ENCODE measurements at places on chromosomes 2 and 18.

DNA sequence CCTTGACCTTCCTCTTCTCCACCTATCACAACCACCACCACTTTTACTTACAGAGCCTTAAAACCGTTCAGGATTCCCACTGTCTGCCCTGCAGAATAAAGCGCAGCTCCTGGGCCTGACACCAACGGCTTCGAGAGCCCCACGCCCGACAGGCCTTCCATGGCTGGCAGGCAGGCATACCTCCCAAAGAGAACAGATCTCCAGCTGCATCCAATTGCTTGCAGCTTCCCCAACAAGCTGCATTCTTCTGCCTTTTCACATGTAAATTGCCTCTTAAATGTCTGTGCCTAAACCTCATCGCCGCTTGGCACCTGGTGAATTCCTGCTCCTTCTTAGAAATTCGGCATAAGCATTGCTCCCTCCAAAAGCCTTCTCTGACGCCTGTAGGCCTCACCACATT lies 31.5 kb upstream of the FAM124B start:
- no peak for DNase-seq
- no peaks in the 10 kb centered on the region for H3K36me3 ChIP-seq
- H3K27me3 ChIP-seq: no peaks in the 10 kb centered on the region

GRCh38 chr2:187917535-187917934 lies 363.3 kb upstream of the TFPI start:
- no peak for DNase-seq
- H3K27me3 ChIP-seq: no peaks in the 10 kb centered on the region
- H3K27ac ChIP-seq: no peak overlapping the region
- no peak overlapping the region for H3K4me3 ChIP-seq

DNA sequence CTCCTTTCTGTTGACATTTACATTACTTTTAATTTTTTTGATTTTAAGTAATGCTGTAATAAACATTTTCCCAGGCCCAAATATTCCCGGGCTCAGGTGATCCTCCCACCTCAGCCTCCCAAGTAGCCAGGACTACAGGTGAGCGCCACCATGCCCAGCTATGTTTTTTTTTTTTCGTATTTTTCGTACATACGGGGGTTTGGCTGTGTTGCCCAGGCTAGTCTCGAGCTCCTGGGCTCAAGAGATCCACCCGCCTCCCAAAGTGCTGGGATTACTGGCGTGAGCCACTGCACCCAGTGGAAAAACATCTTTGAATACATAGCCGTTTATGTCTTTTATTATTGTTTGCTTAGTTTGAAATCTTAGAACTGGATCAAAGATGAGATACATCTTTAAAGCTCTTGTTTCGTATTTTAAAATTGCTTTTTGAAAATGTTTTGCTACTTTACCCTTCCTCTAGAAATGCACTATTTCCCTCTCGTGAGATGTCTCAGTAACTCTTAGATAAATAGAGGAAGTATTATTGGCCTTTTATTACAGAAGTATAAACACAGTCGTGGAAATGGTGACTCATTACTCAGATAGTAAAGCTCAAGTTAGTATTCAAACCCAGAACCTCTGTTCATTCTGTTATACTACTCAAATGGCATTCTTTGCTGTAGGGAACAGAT lies 2.4 kb downstream of the SMCHD1 start:
- no peaks in the 10 kb centered on the region for H3K27me3 ChIP-seq
- peak overlapping the region; percentile 96 for H3K4me3 ChIP-seq
- peaks cover 38% of the 10 kb centered on the region for H3K4me1 ChIP-seq
- H3K27ac ChIP-seq: peak overlapping the region; percentile 94

- no peaks in the 10 kb centered on the region for H3K36me3 ChIP-seq
- H3K4me1 ChIP-seq: no peaks in the 10 kb centered on the region
- H3K4me3 ChIP-seq: no peak overlapping the region
- no peak overlapping the region for H3K27ac ChIP-seq
Observed at GRCh38 chr18:75556841-75557240, 129.3 kb upstream of the SMIM21 start.

DNA sequence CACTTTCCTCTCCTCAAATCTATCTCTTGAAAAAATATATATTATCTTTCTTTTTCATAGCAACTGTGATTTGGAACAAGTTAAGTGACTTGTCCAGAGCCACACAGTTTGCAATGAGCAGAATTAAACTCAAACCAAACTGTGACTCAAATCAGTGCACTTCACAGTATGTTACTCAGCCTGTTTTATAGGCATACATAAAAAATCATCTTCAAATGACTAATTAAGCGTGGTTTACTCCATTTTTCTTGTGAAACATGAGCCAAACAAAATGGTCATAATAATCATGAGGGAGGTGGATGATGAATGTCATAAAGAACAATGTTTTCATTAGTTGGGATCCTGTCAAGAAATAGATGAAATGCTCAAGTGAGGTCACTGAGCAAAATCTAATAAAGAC lies 6.1 kb upstream of the CCDC178 start:
- no peak for DNase-seq
- H3K36me3 ChIP-seq: no peaks in the 10 kb centered on the region
- no peaks in the 10 kb centered on the region for H3K27me3 ChIP-seq
- no peak overlapping the region for H3K4me3 ChIP-seq
- H3K4me1 ChIP-seq: no peaks in the 10 kb centered on the region

DNA sequence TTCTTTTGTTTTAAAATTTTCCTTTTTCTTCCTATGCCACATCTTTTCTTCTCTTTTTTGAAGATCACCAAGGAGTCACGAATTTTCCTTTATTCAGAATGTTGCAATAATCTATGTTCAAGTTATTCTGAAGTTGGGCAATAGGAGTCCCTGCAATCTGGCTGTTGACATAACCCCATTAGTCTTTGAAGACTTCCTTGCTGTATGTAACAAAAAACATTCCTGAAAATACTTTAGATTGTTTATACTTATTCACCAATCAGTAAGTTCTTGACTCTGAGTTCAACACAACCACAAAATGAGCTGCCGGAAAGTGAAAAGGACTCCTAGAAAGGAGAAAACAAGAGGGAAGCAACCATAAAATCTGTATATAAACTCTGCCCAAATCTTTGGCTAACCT lies 62.8 kb downstream of the TMEM237 start:
- peaks cover 7% of the 10 kb centered on the region for H3K4me1 ChIP-seq
- H3K27ac ChIP-seq: no peak overlapping the region
- no peaks in the 10 kb centered on the region for H3K36me3 ChIP-seq
- no peaks in the 10 kb centered on the region for H3K27me3 ChIP-seq

DNA sequence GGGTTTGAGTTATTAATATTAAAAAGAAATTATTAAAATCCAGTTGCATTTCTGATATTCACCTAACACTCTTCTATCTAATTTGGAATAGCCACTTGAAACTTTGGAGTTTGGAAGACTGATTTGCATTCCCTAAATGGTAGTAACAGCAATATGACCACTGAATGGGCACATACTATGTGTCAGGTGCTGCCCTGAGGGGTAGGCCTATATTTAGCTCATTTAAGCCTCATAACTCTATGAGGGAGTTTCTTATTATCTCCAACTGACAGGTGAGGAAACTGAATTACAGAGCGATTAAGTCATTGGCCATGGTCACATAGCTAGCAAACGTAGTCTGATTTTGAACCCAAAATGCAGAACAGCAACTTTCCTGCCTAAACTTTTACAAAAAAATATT lies 77.3 kb downstream of the VWA3B start:
- no peak overlapping the region for H3K27ac ChIP-seq
- no peaks in the 10 kb centered on the region for H3K4me1 ChIP-seq
- no peak overlapping the region for H3K4me3 ChIP-seq
- no peak for DNase-seq
- no peaks in the 10 kb centered on the region for H3K36me3 ChIP-seq
- H3K27me3 ChIP-seq: peaks cover 5% of the 10 kb centered on the region

DNA sequence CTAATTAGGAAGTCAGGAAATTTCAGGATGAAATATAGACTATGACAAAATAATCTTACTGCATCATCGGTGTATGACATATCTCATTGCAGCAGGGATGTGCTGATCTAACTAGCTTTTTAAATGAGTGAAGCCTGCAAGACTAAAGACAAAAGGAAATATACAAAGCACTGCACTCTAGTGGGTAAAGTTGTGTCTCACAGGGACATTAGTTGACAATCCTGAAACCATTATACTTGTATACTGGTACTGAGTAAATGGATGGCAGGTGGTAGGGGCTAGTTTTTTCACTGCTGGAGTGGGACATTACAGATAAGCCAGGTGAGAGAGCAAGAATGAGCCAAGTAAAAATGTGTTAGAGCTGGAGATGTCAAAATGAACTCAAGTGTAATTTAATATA lies 317.5 kb upstream of the RAB6C start:
- H3K4me3 ChIP-seq: no peak overlapping the region
- no peaks in the 10 kb centered on the region for H3K36me3 ChIP-seq
- no peak for DNase-seq
- no peaks in the 10 kb centered on the region for H3K27me3 ChIP-seq
- no peak overlapping the region for H3K27ac ChIP-seq

GRCh38 chr2:219387306-219388120 lies at the start of gene DNPEP:
Gene DNPEP (minus strand): TSS chr2:219387912. CDS start chr2:219387794, 118 bp downstream.
- no peaks in the 10 kb centered on the region for H3K27me3 ChIP-seq
- peak within 1 kb of the TSS; percentile 97 for H3K27ac ChIP-seq
- H3K4me1 ChIP-seq: peaks cover 15% of the 10 kb centered on the region
- peak; percentile 94 for DNase-seq
- H3K36me3 ChIP-seq: no peaks in the 10 kb centered on the region

GRCh38 chr2:219965287-219966194 lies 338.1 kb downstream of the SLC4A3 start:
- H3K27me3 ChIP-seq: no peaks in the 10 kb centered on the region
- H3K27ac ChIP-seq: no peak overlapping the region
- H3K4me3 ChIP-seq: no peak overlapping the region
- DNase-seq: no peak
- H3K36me3 ChIP-seq: no peaks in the 10 kb centered on the region
- no peaks in the 10 kb centered on the region for H3K4me1 ChIP-seq

DNA sequence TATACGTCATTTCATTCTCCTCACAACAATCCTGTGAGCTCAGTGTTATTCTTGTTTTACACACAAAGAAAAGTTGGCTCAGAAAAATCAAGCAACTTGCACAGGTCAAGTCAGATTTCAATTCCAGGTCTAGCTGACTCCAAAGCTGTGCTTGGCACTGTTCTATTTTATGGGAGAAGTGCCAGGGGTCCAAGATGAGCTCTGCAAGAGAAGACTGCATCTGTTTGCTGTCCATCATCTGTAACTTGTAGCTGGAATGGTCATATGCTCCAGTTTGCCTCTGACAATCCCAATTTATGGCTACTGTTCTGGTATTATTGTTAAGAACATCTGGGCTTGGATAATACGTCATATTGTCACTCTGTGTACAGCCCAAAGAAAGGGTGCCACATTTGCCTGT lies 28.9 kb downstream of the KCNF1 start:
- DNase-seq: no peak
- H3K27ac ChIP-seq: no peak overlapping the region
- no peaks in the 10 kb centered on the region for H3K27me3 ChIP-seq
- H3K4me3 ChIP-seq: no peak overlapping the region

DNA sequence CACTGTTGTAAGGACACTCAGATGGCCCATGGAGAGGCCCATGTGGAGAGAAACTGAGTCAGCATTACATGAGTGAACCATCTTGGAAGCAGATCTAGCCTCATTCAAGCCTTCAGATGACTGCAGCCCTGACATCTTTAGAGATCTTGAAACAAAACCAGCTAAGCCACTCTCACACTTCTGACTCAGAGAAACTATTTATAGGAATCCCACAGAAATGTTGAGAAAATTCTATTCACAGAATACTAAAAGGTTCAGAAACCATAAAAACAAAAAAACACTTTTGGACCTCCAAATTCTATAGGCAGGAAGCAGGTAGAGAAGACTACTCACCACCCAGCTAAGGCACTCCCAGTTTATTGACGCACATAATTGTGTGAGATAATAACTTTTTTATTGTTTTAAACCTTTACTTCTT lies 8.7 kb downstream of the TMEM169 start:
- H3K27ac ChIP-seq: no peak overlapping the region
- DNase-seq: no peak
- H3K27me3 ChIP-seq: no peaks in the 10 kb centered on the region
- H3K4me3 ChIP-seq: no peak overlapping the region

GRCh38 chr2:206056286-206056685 lies 29.7 kb downstream of the INO80D start:
- peaks cover 2% of the 10 kb centered on the region for H3K36me3 ChIP-seq
- peaks cover 5% of the 10 kb centered on the region for H3K4me1 ChIP-seq
